ENCODE measurements at places on chromosomes 5 and 9.

DNA sequence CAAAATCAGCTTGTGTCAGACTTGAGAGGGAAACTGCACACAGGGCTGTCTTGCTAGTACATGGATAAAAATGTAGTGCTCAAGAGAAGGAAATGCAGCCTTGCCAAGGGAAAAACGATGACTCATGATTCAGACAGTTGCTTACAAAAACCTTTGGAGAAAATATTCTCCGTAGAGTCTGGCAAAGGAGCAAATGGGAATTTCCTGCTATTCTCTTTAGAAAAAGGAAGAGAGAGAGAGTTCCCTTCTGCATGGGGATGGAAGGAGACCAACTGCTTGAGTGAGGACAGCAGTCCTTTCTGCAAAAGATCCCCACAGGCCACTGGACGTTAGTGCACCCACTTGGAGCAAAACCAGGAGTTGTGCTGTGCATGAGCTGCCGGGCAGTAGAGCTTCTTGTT is 7.6 kb downstream of the IFNB1 start:
- DNase-seq, result peak; percentile 82

DNA sequence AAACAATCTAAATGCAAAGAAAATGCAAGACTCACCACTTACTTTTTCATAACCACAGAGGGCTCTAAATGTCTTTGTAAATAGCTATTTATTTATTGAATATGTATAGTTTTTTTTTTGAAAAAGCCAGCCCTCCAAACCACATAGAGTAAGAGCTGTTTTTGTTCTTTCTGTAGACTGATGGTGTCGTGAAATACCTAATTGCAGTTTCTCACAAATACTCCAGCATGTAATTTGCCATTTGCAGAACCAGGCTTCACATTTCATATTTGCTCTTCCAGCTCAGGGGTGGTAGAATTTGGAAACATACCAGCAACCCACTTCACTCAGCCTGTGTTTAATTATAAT is 159.8 kb downstream of the TMC1 start:
- DNase-seq, result no peak

GRCh38 chr5:168989731-168990505 is 311.0 kb downstream of the SLIT3 start:
- no peak for DNase-seq

- DNase-seq, result no peak
Measured at GRCh38 chr5:146910239-146910638, 31.7 kb upstream of the PPP2R2B start.

DNA sequence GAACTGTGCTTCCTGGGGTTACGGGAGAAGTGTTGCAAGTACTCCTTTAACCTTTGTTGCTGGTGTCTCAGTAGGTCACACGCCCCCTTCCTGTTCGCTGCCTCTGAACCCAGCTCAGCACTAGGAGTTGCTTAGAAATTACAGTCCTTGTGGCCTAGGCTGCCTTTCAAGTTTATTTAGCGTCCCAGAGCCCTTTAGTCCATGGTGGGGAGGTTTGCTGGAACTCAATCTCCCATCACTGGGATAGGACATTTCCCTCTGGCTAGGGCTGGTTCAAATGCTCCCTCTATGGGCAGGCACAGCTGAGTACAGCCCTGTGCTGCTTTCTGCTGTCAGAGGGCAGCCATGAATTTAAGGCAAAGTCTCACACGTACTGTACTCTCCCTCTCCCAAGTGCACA is 4.7 kb downstream of the IFNA8 start:
- no peak for DNase-seq

- DNase-seq, result peak; percentile 90
Measured at GRCh38 chr9:130780865-130781504, 54.1 kb upstream of the ABL1 start.

GRCh38 chr9:116331241-116331640 is 177.7 kb downstream of the PAPPA start:
- DNase-seq, result no peak

- no peak for DNase-seq
Measured at GRCh38 chr5:175463641-175464040, 14.7 kb upstream of the SFXN1 start.

- peak; percentile 44 for DNase-seq
Measured at GRCh38 chr5:134851307-134851923, 5.6 kb downstream of the C5orf24 start.

GRCh38 chr5:168364151-168364661 is 72.8 kb downstream of the WWC1 start:
- peak; percentile 46 for DNase-seq

DNA sequence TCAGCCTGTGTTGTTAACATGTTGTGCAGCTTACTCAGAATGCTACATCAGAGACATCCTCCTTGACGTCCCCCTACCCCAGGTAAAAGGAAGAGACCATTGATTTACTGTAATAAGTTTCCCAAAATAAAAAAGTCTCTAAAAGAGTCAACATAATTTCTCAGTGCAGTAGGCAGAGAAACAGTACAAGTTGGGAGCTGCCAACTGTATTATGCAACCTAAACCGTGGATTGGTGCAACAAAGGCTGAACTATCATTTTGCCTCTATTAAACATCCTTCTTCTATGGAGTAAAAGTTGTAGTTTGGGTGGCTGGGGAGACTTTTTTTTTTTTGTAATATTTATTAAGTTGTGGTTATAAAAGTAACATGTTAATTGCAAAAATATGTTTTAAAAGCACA is 208.0 kb downstream of the NR3C1 start:
- no peak for DNase-seq

DNA sequence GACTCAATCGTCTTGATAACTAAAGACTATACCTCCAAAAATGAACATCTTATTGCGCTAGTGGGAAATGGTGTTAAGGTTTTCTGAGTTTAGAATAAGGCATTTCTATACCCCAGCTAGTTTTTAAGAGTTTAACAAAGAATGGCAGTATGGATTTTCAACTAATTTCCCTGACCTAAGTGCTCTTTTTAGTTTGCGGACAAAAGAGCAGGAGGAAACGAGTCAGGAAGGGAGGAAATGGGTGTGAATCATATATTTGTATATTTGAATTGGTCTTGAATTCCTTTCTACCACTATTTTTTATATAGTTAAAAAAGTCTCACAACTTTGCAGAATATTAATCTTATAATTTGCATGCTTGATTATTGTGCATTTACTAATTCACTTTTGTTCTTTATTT is 516.3 kb upstream of the ZNF608 start:
- no peak for DNase-seq

DNA sequence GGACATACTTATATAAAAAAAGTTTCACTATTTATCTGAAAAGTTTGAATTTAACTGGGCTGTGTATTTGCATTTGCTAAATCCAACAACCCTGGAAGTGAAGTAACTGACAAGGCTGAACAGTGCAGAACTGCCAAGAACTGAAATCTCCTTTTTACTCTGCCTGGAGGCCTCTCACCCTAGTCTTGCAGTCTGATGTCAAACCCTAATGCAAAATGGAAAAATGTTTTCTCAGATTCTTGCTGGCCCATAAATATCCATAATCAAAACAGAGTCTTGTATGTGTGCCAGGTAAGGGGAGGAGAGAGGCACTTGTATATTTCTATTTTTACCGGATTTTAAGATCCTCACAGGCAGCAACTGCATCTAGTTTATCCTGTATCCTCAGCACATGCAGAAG is 432.7 kb upstream of the KLF4 start:
- no peak for DNase-seq

- no peak for DNase-seq
Measured at GRCh38 chr9:6790866-6791265, 33.1 kb downstream of the KDM4C start.

DNA sequence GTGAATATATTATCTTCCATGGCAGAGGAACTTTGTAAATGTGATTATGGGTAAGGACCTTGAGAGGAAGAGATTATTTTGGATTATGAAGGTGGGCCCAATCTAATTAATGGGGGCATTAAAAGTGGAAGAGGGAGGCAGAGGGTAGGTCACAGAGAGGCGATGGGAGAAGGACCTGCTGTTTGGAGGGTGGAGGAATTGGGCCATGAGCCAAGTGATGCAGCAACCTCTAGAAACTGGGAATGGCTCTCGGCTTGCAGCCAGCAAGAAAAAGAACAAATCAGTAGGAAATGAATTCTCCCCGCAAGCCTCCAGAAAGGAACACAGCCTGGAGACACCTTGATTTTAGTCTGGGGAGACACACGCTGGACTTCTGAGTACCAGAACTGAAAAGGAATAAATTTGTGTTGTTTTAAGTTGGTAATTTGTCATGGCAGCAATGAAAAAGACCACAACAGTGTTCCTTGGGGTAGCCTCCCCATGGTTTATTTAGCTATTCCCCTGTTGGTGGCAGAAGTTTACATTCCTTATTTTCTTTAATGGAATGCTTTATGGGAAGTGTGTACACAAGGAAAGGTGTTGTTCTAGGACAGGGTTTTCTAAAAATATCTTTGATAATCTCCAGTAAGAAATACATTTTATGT is 103.6 kb downstream of the HSPA4 start:
- no peak for DNase-seq

DNA sequence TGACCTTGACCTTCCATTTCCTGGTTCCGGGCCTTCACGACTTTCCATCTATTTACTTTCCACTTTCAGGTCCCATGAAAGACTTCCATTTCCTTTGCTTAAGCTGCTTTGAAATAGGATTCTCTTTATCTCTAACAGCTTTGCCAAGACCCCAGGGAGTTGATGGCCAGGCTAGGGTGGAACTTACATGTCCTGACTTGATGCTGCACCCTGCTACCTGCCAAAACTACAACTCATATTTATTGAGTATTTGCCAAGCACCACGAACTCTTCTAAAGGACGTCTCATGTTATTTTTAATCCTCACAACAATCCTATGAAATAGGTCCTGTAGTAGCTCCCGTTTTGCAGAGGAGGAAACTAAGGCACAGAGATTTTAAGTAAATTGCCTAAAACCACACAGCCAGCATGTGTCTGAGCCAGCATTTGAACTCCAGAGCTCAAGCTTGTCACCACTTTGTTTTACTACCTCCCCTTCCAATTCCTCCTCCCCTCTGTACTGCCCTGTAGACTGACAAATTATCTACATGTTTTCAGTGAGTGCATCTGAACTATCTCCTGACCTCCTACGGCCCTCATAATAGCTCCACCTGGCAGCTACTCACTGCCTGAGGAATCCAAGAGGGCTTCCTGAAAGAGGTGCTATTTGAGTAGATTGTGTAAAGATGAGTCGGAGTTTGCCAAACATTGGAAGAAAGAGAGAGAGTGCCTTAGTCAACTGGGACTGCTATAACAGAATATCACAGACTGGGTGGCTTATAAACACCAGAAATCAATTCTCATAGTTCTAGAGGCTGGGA is 38.4 kb upstream of the SMIM23 start:
- no peak for DNase-seq

- no peak for DNase-seq
Measured at GRCh38 chr5:125295405-125295872, 549.0 kb upstream of the ZNF608 start.

- DNase-seq, result peak; percentile 70
Measured at GRCh38 chr5:16600397-16600796, 16.4 kb downstream of the RETREG1 start.

- no peak for DNase-seq
Measured at GRCh38 chr5:55521881-55522280, 12.9 kb downstream of the PLPP1 start.

DNA sequence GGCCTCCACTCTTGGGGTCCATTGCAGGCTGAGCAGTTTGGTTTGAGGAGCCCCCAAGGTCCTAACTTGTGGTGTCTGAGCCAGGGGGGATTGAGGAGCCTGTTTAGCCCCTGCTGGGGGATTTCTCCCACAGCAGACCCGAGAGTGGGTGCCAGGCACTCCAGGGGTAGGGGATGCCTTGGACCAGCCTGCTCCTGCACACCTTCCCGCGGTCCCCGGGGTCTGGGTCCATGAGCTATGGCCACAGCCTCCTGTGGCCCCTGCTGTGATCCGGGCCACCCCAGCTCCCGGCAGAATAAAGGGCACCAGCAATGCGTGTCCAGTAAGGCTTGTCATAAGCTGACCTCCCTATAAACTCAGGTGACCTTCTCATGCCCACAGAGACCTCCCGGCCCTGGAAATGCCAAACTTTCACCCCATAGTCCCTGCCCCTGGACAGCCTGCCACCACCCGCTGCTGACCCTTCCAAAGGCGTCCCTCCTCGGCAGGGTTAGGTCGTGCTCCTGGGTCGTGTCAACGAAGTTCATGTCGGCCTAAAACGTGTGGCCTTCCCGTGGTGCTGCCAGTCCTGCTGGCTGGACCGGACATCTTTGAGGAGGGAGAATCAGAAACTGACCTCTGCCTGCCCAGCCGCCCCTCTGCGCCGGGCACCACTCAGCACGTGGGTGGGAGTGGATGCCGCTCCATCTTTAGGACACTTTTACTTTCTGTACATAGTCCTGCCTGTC is 137.6 kb downstream of the MRPL36 start:
- DNase-seq, result no peak

DNA sequence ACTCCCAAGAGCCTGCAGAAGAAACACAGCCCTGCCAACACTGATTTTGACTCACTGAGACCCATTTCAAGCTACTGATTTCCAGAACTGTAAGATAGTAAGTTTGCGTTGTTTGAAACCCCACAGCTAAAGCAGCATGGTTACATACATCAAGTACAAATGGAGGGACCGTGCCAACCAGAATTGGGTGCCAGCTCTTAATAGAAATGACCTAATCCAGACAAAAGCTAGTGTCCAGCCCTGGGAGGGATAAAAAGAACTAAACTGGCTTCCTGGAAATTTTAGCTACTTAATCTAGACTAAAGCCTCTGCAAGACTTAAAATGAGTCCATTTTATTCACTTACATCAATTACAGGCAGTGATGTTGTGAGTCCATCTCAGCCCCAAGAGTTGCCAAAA is 122.6 kb downstream of the ADAMTS12 start:
- no peak for DNase-seq

GRCh38 chr5:89849830-89850512 is 559.6 kb downstream of the CETN3 start:
- DNase-seq, result peak; percentile 51

GRCh38 chr5:39273314-39273954 is 54.1 kb upstream of the FYB1 start:
- DNase-seq, result no peak

- no peak for DNase-seq
Measured at GRCh38 chr5:117859176-117859575, 1129.2 kb downstream of the DTWD2 start.

- DNase-seq, result no peak
Measured at GRCh38 chr5:137728048-137728447, 7.8 kb downstream of the KLHL3 start.

- no peak for DNase-seq
Measured at GRCh38 chr9:97788763-97789663, 64.0 kb upstream of the FOXE1 start.

GRCh38 chr5:93532370-93532769 is 48.6 kb downstream of the NR2F1-AS1 start:
- DNase-seq, result peak; percentile 80

DNA sequence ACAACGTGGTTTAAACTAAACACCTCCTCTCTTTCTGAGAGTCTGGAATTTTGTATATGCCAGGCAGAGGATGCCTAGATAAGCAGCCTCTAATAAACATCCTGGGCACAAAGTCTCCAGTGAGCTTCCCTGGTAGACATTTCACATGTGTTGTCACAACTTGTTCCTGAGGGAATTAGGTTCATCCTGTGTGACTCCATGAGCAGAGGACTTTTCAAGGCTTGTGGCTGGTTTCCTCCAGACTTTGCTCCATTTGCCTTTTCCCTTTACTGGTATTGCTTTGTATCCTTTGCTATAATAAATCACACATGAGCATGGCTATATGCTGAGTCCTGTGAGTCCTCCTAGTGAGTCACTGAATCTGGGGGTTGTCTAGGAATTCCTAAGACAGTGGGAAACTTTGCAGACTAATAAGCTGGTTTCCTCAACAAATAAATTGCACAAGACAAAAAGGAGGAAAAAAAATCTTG is 77.4 kb downstream of the NR2F1-AS1 start:
- peak; percentile 52 for DNase-seq

GRCh38 chr9:126777733-126778132 is 27.1 kb upstream of the ZBTB43 start:
- no peak for DNase-seq
